ENCODE measurements at places on chromosomes 1 and 21.
A peak's percentile ranks its signal among the peaks of the same experiment; 100 is the strongest.

- DNase-seq: no peak
These were observed 52.7 kb downstream of the C1orf185 start for GRCh38 chr1:51154776-51155175.

- DNase-seq: peak; percentile 74
These were observed at the start of gene ZFP69 for GRCh38 chr1:40476924-40477677. Gene ZFP69 (plus strand): TSS chr1:40477290. CDS start chr1:40479362, 2,072 bp downstream.

- DNase-seq: no peak
These were observed 39.9 kb downstream of the DIPK1A start for GRCh38 chr1:92921031-92922023.

- DNase-seq: peak; percentile 60
These were observed 43.7 kb downstream of the MRPL39 start for GRCh38 chr21:25563361-25564116.

GRCh38 chr1:31576743-31577455 is 584 bp downstream of the TINAGL1 start:
- no peak for DNase-seq

GRCh38 chr1:223304931-223305330 is 59.0 kb downstream of the SUSD4 start:
- DNase-seq: no peak

- DNase-seq: no peak
These were observed 4.5 kb downstream of the CCDC17 start for GRCh38 chr1:45619149-45619921.

GRCh38 chr1:239268007-239268406 is 118.4 kb upstream of the CHRM3 start:
- DNase-seq: no peak

GRCh38 chr21:43919871-43920801 is 55.1 kb downstream of the AGPAT3 start:
- DNase-seq: no peak

GRCh38 chr21:17631195-17631594 is 18.5 kb upstream of the BTG3 start:
- DNase-seq: no peak

DNA sequence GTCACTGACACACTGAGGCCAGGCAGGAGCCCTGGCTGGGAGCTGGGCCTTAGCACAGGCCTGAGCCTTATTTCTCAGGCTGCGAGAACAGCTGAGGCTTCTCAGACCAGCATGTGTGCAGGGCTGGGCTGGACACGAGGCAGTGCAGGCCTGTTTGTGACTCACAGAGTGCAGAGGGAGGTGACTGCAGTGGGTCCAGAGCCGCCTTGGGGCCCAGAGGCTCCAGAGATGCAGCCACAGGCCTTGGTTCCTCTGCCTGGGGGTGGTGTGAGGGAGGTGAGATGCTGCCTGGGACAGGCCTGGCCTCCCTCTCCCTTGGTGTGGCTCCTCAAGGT is 61.2 kb upstream of the ETV3 start:
- no peak for DNase-seq

GRCh38 chr1:101420406-101420805 is 183.6 kb downstream of the S1PR1 start:
- no peak for DNase-seq

DNA sequence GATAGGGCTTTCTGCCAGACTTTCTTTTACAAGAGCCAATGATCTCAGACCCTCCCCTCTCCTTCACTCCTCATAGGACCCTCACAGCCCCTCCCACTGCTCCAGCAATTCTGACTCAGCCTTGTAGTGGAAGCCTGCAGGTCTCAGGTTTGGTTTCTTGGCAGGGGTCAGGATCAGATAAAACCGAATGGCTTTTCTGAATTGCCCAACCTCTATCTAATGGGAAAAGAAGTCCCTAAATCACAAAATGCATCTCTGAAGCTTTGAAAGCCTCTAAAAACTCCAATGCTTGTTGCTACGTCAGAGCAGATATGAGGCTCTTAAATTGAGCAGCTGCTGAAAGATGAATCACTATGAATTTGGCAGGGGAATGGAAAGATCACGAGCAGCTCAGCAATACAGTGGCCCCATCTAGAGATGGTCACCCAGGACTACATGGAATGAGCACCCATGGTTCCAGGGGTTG is 74.5 kb downstream of the NID1 start:
- no peak for DNase-seq

DNA sequence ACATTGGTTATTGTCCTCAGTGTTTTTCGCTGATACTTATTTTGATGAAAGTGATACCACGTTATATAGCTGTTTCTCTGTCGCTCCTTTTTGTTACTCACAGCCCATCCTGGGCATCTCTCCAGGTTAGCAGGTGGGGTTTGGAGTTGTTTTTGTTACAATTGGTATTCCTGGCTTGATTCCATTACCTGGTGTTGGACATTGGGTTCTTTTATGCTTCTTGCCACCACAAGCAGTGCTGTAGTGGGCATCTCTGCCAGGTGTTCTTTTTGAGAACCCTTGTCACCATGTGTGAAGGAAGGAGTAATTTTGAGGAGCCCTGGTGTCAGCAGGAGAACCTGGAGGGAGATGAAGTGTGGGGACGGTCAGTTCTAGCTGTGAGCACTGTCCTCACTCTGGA is 47.5 kb upstream of the PWP2 start:
- no peak for DNase-seq

DNA sequence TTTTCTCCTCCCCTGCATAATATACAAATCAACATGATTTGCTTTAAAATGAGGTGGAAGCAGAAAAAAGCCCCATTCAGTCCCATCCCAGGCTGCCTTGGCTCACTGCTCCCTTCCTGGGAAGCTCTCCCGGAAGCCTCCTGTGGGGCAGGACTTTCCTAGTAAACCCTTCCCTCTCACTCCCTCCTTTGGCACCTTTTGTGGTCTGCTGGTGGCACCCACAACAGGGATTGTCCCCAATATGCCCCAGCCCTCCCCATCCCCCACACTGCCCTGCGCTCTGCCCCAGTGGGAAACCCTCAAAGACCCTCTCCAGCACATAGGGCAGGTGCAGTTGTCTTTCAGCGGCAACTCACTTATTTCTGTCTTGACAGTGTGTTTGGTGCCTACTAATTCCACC is 1.8 kb upstream of the TMPRSS2 start:
- DNase-seq: no peak

DNA sequence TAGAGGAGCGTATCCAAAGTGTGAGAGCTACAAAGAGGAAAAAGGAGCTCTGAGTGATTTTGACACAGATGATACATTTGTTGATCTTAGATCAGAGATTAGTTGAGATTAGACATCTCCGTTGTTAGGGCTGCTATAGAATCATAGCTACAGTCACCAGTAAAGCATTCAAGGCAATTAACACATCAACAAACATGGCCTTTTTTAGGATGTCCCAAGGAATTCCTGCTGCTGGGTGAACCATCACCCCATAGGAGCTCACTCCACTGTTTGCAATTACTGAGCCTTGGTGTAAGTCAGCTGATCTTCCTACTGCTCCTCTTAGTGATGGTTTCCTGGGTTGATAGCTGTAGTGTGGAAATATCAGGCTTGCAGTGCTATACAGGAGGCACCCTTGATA is 6.7 kb upstream of the RSRP1 start:
- no peak for DNase-seq

- no peak for DNase-seq
These were observed 8.9 kb upstream of the C1orf174 start for GRCh38 chr1:3908886-3909517.

Data from CD4-positive, alpha-beta T cell treated with Interleukin-1 beta for 1 hour (primary cell).